Trophoblast cell (in vitro differentiated cells and primary cell): ENCODE measurements at places on chromosomes 6 and 20.

- H3K27ac ChIP-seq = no peak overlapping the region
- no peaks in the 10 kb centered on the region for H3K4me1 ChIP-seq
- DNase-seq = no peak
- H3K36me3 ChIP-seq = no peaks in the 10 kb centered on the region
Observed at GRCh38 chr6:33183071-33183683, 9.1 kb downstream of the COL11A2 start.

GRCh38 chr6:150273457-150274309, 95.1 kb upstream of the IYD start:
- H3K27me3 ChIP-seq = no peaks in the 10 kb centered on the region
- peaks cover 9% of the 10 kb centered on the region for H3K4me1 ChIP-seq
- no peak overlapping the region for H3K27ac ChIP-seq
- no peak for DNase-seq

- no peaks in the 10 kb centered on the region for H3K27me3 ChIP-seq
- no peak overlapping the region for H3K27ac ChIP-seq
- H3K4me3 ChIP-seq = no peak overlapping the region
- H3K4me1 ChIP-seq = no peaks in the 10 kb centered on the region
Observed at GRCh38 chr6:108482559-108482958, 78.2 kb upstream of the FOXO3 start.

DNA sequence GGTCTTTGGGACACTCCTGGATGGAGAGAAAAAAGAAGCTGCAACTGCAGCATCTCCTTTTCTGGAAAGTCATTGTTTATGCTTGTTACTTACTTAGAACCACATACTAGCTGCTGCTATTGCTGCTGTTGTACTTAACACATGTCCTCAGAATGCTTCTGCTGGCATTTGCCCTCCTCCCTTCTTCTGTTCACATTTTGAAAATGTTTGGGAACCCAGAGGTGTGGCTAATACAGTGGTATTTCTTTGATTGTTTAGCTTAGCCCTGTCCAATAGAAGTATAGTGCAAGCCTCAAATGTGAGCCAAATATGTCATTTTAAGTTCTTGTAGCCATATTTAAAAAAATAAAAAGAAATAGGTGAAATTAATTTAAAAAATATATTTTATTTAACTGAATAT, 8.4 kb downstream of the DTD1 start:
- no peaks in the 10 kb centered on the region for H3K27me3 ChIP-seq
- H3K4me3 ChIP-seq = no peak overlapping the region
- H3K4me1 ChIP-seq = no peaks in the 10 kb centered on the region

DNA sequence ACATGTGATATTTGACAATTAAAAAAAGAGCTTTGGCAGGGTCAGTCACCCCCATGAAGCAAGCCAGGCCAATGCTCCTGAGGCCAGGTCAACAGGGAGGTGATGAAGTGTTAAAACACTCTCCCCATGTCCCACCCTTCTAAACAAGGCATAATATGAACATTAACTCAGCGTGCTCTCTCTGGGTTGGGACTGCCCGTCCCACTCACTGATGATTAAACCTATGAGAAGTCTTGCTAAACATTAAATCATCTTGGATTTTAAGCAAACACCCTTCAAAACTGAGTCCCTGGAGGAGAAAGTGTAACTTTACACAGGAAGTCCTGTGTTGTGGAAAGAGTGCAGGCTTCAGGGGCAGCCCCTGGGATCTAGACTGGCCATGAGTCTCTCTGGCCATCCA, 558.5 kb downstream of the CD83 start:
- no peaks in the 10 kb centered on the region for H3K36me3 ChIP-seq
- DNase-seq = no peak
- H3K4me3 ChIP-seq = no peak overlapping the region
- H3K27ac ChIP-seq = no peak overlapping the region

- H3K4me1 ChIP-seq = no peaks in the 10 kb centered on the region
- H3K4me3 ChIP-seq = no peak overlapping the region
- no peak overlapping the region for H3K27ac ChIP-seq
Observed at GRCh38 chr20:8271727-8272126, 139.7 kb downstream of the PLCB1 start.

DNA sequence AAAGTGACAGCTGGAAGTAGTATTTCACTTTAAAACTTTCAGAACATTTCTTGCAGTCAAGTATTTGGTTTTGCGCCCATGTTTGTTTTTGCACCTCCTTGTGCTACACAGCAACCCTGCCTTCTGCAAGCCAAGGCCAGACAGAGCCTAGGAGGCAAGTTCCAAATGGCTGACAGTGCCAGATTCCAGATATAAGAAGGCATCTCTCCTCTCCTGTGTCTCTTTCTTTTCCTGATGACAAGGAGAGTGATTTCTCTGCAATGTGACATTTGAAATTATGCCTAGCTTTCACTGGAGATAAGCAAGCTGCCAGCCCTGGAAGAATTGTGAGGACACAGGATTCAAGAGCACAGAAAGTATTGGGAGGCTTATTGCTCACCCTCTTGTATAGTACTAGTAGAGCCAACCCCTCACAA, 149.1 kb upstream of the TENT5A start:
- no peak overlapping the region for H3K27ac ChIP-seq
- H3K4me3 ChIP-seq = no peak overlapping the region
- H3K36me3 ChIP-seq = no peaks in the 10 kb centered on the region
- DNase-seq = no peak

GRCh38 chr20:15703171-15703911, 869.9 kb downstream of the KIF16B start:
- H3K36me3 ChIP-seq = no peaks in the 10 kb centered on the region
- no peak overlapping the region for H3K27ac ChIP-seq
- peaks cover 2% of the 10 kb centered on the region for H3K4me1 ChIP-seq
- H3K27me3 ChIP-seq = no peaks in the 10 kb centered on the region
- no peak for DNase-seq
